ENCODE measurements at places on chromosomes 13 and 19.

DNA sequence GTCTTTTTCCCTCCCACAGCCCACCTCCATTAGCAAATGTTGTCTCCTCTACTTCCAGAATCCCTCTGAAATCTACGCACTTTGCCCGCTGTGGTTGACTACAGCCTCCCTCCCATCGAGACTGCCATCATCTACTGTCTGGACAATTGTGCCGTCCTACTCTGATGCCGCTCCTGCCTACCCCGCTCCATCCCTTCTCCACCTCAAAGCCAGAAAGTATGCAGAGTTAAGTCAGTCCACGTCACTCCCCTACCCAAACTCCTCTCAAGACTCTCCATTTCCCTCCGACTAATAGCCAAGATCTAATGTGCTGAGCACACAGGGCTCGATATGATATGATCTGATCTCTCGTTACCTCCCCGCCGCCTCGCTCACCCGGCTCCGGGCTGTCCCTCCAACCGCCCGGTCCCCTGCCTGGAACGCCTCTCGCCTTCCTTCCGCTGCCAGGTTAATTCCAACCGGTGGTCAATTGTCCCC, 556 bp downstream of the CACTIN start:
- no peak for DNase-seq

- no peak for DNase-seq
These were observed 180.6 kb downstream of the KDM4B start for GRCh38 chr19:5149508-5149907.

DNA sequence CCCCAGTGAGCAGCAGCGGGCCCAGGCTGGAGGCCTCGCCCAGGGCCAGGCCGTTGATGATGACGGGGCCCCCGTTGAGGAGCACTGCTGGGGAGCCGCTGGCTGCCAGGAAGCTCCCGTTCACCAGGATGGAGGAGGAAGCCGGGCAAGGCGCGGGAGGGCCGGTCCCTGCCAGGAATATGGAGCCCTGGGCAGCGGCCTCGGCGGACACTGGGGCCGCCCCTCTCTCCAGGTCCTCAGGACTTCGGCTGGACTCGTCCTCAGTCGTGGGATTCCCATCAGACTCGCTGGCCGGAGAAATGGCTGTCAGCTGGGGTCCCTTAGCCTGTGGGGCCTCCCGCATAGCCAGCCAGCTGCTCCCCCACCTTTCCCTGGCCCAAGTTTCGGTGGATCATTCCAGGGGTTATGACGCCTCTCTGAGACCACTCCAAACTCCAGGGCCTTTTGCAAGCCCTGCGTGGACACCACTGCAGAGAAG, 2.1 kb downstream of the SIX5 start:
- DNase-seq: no peak

DNA sequence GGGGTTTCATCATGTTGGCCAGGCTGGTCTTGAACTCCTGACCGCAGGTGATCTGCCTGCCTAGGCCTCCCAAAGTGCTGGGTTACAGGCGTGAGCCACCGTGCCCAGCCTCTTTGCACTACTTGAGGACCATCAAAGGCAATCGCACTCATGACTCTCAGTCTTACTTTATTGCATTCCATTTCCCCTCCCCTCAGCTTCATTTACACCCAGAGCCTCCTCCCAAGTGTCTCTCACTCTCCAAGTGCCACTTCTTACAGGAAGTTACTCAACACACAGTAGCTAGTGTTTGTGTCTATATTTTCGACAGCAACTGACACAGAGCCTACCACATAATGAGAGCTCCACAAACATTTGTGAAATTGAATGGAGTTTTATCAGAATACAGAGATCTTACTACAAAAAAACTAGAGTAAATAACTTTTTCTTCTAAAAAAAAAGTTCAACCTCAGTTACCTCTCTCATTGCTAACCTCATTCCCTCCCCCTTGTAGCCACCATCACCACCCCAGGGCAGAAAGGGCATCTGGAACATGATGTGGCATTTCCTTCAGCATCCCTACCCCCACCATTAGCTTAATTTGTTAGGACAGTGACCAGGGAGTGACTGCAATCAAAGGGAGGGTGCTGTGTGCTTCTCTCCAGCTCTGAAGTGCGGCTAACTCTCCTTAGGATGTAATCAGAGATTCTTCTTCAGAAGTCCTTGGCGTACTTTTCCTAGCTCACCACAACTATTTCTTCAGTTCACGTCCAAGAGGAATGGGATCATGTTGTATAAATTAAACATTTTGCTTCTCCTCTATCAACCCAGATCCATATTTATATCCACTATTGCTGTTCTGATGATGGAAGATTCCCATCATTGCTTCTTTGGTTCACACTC, 17.0 kb upstream of the RUBCNL start:
- DNase-seq: peak; percentile 15

DNA sequence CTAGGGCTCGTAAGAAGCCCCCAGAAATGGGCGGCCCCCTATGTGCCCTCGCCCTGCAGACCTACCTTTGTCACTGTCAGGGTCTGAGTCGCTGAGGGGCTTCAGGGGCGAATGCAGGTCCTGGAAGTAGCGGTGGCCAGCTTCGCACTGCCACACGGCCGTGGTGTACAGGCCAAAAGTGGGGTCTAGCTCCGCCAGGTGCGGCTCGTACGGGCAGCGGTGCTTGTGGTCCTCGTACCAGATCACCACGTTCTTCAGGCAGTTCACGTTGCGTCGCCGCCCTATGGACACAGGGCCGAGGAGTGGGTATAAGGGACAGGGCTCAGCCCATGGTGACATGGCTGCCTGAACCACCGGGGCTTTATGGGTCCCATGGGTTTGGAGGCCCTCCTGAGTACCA, 9.8 kb downstream of the ZNF653 start:
- no peak for DNase-seq

DNA sequence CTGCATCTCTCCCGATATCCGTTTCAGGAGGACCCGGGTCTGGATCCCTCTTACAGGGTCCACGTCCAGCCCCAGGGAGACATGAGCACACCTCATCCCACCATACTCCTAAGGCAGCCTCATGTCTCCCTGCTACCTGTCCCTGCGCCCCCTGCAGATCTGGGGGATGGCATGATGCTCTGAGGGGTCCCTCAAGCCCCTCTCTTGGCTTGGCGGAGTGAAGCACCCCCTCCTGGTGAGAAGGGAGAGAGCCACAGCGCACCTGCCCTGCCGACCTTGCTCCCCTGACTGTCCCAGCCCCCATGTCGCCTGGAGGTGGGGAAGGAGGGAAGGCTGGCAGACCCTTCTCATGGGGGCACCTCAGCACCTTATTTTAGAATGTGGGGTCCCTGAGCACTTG, 21.5 kb upstream of the ARHGEF7 start:
- no peak for DNase-seq

DNA sequence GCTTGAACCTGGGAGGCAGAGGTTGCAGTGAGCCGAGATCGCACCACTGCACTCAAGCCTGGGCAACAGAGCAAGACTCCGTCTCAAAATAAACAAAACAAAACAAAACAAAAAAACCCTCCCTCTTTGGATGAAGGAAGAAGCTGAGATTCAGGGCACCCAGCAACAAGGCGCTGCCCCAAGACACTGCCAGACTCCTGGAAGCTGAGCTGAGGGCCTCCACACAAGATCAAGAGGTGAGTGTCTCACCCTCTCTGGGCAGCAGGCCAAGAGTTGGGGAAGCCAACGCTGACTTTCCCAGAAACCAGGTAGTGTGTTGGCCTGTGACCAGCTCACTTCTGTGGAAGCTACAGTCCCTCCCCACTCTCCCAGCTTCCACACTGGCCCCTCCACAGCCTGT, 3.7 kb upstream of the TYROBP start:
- DNase-seq: no peak

DNA sequence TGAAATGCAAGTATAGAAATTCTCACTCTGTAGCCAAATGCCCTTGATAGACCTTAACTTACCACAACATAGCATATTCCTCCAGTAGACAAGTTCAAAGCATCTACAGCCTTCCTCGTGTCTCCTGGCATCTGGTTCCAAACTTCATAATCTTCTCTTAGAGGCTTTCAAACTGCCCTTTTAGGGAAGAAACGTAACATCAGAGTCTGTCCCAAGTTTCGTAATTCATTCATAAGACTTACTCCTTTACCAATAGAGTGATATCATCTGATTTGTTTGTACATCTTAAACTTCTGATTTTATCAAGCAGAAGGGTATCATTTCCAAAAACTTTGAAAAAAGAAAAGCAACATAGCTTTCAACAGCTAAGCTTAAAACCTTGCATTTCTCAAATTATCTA, 137.4 kb downstream of the SPRY2 start:
- no peak for DNase-seq

- DNase-seq: no peak
These were observed 941.3 kb upstream of the PCDH20 start for GRCh38 chr13:62356977-62357376.

- DNase-seq: no peak
These were observed 21.0 kb upstream of the SERP2 start for GRCh38 chr13:44352671-44353070.

GRCh38 chr13:98937911-98938381, 39.9 kb downstream of the DOCK9 start:
- peak; percentile 1 for DNase-seq

- no peak for DNase-seq
These were observed 124.5 kb upstream of the USP29 start for GRCh38 chr19:56995303-56995702.

DNA sequence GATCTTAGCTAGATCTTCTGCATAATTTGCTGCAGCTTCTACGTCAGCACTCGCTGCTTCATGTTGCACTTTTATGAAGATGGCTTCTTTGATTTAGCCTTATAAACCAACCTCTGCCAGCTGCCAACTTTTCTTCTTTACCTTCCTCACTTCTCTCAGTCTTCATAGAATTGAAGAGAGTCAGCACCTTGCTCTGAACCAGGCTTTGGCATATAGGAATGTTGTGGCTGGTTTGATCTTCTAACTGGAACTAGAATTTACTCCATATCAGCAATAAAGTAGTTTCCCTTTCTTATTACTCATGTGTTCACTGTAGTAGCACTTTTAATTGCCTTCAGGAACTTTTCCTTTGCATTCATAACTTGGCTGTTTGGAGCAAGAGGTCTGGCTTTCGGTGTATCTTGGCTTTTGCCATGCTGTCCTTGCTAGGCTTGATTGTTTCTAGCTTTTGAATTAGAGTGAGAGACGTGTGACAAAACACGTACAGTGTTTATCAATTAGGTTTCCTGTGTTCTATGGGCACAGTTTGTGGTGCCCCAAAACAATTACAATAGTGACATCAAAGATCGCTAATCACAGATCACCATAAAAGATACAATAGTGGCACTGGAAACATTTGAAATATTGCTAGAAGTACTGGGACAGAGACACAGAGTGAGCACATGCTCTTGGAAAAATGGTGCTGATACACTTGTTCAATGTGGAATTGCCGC, 50.7 kb downstream of the NDFIP2 start:
- DNase-seq: no peak

- no peak for DNase-seq
These were observed 1.3 kb upstream of the SIGLEC9 start for GRCh38 chr19:51123381-51123800.

DNA sequence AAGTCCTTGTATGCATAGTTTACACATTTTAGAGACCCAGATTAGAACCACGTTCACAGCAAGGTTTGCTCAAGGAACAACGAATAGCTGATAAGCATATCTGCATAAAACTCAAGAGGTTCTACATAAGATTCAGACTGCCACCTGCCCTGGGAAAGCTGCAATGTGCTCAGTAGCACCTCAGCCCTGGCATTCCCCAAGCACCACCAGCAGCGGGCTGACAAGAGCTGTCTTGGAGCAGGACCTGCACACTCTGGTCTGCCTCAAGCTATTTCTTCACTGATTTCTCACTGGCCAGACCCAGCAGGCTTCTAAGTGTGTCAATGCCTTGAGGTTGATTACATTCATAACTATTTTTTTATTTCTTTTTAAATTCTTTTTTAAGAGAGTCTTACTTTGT, 65.8 kb upstream of the UQCRFS1 start:
- no peak for DNase-seq

DNA sequence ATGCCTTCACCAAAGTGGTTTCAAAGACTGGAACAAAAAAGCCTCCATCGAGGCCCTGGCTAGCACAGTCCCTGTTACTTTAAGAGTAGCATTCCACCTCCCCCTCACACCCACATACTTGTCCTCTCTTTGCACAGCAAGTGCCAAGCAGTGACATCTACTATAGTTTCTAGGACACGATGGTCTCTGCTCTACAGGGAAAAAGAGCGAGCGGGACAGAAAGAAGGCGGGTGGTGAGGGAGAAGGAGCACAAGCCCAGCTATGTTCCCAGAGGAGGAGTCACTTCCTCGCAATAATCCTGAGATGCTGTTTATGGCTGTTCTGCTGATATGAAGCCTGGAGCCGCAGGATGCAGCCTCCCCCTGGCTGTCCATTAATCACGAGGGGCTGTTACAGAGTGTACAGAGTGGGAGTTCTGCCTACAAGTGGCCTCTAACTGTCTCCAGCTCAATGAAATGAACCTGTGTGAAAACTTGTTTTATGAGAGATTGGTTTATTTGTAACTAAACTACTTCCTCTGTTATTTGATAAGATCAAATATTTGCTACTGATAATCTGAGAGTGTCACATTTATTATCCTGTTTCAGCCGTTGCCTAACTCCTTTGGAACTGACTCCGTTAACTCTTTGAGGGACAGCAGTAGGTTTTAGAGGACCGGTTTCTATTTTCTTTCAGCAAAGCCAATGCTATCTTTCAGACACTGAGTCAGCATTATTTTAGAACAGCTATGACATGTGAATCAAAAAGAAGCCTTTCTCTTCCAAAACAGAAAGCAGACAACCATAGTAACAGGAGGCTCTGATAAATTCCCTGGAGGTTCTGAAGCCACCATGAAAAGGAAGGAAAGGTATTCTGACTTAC, 208.0 kb downstream of the SPRY2 start:
- peak; percentile 38 for DNase-seq

- DNase-seq: no peak
These were observed 2438.2 kb upstream of the PCDH20 start for GRCh38 chr13:63853816-63854215.

DNA sequence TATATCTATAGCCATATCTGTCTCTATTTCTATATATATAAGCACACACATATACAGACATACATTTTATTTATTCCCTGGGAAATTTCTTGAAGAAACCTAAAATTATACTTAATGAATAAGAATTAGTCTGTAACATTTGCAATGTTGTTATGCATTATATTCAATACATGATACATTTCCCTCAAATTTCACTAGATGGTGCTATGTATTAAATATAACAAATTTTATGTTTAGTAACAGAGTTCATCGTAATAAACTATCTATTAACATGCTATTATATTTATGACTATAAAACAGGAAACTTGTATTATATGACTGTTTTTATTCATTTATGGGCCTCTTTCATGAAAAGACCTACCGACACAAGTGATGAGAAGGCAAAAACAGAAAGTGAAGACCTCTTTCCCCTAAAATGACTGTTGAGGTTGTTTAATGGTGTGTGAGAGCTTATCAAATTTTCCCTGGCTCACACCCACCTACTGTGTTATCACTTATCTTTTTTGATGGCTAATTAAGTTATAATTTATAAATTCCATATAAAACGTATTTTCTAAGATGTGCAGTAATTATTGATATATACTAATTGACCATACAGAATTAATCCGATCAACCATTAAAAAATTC, 881.9 kb downstream of the SLITRK6 start:
- peak; percentile 6 for DNase-seq

GRCh38 chr13:91482427-91482826, 84.0 kb downstream of the GPC5 start:
- no peak for DNase-seq
